ENCODE measurements at places on chromosomes 12 and 14.
A peak's percentile ranks its signal among the peaks of the same experiment; 100 is the strongest.

- no peak for DNase-seq
These were observed 96.7 kb downstream of the RFLNA start for GRCh38 chr12:124391340-124392261.

- no peak for DNase-seq
These were observed 80.5 kb downstream of the FBXO33 start for GRCh38 chr14:39351708-39352107.

- peak; percentile 14 for DNase-seq
These were observed 149.3 kb downstream of the DPF3 start for GRCh38 chr14:72744416-72745120.

DNA sequence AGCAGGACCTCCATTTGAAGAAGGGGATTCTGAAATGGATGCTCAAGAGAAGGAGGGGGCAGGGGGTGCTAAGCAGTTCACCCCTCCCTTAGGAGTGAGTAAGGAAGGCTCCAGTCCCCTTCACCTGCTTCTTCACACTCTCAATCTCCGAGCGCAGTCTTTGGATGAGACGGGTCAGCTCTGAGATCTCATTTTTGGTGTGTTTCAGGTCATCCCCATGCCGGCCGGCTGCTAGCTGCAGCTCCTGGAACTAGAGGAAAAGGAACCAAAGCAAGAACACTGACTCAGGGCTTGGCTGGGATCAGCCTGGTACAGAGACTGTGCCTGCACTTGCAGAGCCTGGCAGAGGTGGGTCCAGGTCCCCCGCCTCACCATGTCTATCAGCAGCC, 7.3 kb downstream of the KRT73 start:
- no peak for DNase-seq

GRCh38 chr14:103880348-103881267, 33.2 kb upstream of the PPP1R13B start:
- DNase-seq: peak; percentile 60

GRCh38 chr12:123705935-123706334, 6.2 kb upstream of the ATP6V0A2 start:
- no peak for DNase-seq

DNA sequence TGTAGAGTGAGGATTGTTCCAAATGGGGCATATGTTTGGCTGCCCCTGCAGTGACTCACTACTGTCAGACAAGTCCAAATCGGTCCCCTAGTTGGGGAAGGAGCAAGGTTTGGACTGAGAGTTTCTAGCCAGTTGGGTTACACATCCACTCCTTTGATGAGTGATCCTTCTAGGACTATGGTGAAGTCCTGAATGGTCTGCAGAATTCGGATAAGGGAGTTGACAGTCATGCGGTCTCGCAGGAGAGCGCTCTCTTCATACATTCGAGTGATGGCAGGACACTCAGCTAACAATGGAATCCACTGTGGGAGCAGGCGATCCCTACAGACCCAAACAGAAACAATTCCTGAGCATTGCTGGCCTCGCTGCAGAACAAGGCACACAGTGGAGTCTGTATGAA, 61.5 kb upstream of the SINHCAF start:
- DNase-seq: no peak

DNA sequence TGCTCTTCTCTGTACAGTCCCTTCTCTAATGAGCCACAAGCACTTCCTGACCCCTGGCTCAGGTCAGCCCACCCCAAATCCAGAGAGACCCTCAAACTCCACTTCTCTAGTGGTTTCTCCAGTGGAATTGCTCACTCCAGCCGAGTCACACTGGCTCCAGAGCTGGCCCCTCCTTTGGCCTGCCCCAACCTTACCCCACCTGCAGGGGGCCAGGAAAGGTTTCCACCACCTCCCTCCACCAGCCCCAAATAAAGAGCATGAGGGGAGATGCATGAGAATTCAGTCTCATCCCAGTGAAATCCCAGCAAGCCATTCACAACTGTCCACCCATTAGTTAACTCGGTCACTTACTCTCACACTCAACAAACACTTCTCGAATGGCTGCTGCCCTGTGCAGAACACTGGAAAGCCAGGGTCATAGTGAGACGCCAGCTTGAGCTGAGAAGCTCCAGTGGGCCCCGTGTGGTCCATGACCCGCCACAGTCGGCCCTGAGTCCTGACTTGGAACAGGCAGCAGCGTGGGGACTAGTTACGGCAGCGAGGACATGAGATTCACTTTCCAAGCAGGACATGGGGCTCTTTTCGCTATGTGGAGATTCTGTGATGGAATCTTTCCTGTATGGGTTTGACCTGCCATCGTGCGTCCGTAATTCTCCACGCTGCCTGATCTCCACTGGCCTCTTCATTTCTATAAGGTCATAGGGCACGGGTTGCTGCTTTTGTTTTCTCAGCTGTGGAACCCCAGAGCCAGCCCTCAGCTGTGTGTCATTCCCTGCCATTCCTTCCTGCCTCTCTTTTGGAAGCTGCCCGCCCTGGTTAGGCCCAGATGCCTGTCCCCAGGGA, 44.2 kb downstream of the SLC6A12 start:
- no peak for DNase-seq

GRCh38 chr12:51662728-51663154, 71.7 kb downstream of the SCN8A start:
- peak; percentile 44 for DNase-seq
